H54 (cell line): ENCODE measurements at places on chromosomes 6 and 20.
A peak's percentile ranks its signal among the peaks of the same experiment; 100 is the strongest.

DNA sequence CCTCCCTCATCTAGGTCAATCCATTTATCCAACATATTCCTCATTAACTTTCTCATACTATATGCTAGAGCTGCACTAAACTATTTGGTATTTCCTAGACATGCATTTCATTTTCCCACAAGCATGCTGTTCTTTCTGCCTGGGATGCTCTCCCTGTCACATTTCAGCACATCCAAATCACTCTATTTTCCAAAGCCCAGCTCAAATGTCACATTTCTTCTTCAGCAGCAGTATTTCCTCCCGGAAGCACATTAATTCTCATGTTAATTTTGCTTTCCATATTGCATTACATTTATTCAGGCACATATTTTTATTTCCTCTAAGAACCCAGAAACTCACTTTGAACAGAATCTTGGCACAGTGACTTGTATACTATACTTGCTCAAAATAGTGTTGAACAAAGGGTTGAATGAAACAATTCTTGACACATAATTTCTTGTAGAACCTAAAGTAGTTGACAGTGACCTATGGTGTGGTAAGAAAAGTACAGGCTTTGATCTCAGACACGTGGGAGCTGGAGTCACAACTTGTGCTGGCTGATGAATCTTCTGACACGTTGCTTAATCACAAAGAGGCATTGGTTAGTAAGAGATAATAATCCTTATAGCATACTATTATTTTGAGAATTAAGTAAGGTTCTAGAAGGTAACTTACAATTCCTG lies 30.8 kb upstream of the CD2AP start:
- no peak for DNase-seq

- DNase-seq, result no peak
Observed at GRCh38 chr6:83167726-83168278, 25.3 kb downstream of the PGM3 start.

GRCh38 chr6:21599051-21599696 lies 5.6 kb downstream of the SOX4 start:
- DNase-seq, result no peak

DNA sequence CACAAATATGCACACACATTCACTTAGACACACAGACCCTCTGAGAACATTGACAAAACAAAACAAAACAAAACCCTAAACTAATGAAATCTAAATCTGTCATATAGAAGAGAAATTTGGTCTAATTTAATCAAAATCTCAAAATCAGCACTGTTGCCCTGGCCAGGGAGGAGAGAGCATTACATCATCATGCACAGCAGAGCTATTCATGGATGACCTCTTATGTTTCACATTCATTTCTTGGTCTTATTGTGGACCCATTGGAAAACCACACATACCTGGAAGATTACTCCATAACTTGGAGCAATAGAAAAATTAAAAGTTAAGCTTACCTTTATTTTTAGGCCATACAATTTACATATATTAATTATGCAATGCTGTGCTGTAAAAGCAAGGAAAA lies 1223.6 kb upstream of the GJE1 start:
- DNase-seq, result no peak

GRCh38 chr20:62704341-62704948 lies 4.2 kb upstream of the NTSR1 start:
- DNase-seq, result peak; percentile 92

DNA sequence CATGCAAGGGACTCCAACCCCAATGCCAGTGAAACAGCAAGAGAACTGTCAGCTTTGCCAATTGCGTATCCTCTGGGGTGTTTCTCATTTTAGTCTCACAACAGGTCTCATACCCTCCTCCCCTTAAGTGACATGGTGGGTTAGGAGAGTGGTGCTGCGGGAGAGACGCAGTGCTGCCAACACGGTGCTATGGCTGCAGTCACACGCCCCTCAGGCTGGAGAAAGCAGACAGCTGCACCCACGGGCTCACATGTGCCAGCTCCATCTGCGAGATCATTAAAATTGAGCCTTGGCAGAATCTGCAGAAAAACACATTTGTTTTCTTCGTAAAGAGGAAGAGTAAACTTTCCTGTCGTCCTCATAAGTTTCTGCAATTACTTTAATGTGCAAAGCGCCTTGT lies 114.7 kb downstream of the ANKRD60 start:
- DNase-seq, result no peak

DNA sequence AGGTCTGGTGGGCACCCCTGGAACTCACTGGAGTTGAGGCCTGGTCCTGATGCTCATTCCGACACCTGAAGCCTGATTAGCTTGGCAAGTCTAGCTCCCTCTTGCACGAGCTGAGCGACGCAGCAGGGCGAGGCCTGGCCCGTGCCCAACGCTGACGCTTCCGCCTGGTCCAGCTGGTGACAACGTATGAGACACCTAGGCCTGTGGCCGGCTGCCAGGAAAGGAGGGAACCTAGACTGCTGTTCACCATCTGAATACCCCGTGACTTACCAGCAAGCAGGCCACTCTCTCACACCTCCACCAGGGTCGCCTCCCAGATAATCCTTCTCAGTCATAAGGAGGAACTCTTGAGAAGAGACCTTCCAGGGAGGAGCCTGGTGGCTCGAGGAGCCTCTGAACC lies 24.5 kb downstream of the YTHDF1 start:
- peak; percentile 92 for DNase-seq

GRCh38 chr20:5504061-5504739 lies 187.4 kb upstream of the PROKR2 start:
- no peak for DNase-seq

DNA sequence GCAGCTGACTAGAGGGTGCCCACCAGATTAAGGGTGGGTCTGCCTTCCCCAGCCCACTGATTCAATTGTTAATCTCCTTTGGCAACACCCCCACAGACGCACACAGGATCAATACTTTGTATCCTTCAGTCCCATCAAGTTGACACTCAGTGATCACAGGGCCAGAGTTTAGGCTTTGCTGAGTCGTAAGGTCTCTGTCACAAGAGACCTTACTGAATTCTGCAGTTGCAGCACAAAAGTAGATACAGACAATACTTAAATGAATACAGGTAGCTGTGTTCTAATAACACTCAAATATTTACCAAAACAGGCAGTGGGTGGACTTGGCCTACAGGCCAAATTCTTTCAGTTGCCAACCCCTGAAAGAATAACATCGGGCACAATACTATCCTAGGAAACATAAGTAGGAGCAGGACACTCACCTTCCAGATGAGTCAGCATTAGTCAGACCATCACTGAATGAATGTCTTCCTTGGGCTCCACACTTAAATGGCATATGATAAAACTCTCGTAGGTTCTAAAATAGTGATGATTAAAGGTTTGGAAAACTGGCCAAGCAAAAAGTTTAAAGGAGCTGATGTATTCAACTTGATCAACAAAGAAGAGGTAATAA lies 190.0 kb downstream of the UBE3D start:
- DNase-seq, result peak; percentile 43

DNA sequence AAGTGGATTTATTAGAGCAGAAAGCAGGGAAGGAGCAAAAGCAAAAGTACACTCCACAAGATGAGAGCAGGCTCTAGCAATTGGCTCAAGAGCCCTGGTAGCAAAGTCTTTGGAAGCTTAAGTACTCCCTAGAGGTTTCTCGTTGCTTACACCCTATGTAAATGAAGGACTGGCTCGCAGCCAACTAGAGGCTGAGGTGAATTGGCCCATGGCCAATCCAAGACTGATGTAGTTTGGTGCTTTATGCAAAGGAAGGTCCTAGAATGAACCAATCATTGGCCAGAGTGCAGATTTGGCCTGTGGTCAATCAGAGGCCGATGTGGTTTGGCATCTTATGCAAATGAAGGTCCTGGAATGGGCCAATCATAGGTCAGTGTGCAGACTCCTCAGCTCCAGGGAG lies 191.3 kb upstream of the ARID1B start:
- no peak for DNase-seq

GRCh38 chr6:45738057-45738455 lies 277.6 kb downstream of the CLIC5 start:
- no peak for DNase-seq

- DNase-seq, result no peak
Observed at GRCh38 chr20:39946053-39946810, 742.8 kb downstream of the MAFB start.

DNA sequence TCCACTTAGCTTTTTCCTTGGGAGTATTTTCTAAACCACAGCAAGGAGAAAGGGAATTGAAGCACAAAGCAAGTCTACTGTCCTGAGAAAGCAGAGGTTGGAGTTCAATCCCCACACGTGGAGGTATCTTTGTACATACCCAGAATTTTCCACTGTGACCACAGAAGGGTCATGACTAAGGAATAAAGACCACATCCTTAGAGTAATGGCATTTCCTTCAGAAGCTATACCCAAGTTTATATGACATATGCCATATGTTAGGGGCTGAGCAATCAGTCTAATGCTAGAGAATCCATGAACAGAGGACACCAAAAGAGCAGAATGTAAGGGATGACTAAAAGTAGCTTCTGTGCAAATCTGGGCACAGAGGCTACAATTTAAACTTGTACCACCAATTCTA lies 46.4 kb downstream of the ATG5 start:
- DNase-seq, result no peak

- no peak for DNase-seq
Observed at GRCh38 chr20:20002101-20002998, 14.8 kb upstream of the NAA20 start.

DNA sequence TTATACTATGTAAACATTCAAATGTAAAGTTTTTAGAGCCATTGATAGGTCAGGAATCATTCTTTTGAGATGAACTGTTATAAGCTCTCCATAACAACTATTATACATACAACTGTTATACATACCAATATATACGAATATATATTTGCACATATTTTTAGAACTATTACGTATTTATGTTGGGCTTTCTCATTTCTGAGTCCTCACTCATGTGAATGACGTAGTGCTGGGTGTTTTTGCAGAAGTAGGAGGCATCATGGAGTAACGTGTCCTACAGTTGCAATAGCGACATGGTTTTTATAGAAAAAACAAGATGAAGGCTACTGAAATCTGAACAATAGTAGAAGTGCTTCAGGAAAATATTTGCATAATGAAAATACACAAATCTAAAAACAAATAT lies 36.4 kb upstream of the ADGRF4 start:
- no peak for DNase-seq

DNA sequence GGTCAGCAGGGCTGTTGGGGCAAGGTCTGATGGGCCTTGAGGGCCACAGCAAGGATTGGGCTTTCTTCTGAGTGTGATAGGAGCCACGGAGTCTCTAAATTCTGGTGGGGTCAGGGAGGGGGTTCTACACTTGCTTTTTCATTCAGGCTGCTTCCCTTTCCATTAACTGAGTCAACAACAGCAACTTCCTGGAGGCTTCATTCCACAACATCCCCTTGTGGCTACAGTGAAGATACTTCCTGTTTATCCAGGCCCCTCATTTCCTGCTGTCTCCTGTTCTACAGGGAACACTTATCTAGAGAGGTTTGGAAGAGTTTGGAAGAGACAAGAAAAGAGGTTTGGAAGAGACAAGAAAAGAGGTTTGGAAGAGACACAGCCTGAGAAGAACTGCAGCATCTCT lies 144.8 kb upstream of the ENPP5 start:
- no peak for DNase-seq

DNA sequence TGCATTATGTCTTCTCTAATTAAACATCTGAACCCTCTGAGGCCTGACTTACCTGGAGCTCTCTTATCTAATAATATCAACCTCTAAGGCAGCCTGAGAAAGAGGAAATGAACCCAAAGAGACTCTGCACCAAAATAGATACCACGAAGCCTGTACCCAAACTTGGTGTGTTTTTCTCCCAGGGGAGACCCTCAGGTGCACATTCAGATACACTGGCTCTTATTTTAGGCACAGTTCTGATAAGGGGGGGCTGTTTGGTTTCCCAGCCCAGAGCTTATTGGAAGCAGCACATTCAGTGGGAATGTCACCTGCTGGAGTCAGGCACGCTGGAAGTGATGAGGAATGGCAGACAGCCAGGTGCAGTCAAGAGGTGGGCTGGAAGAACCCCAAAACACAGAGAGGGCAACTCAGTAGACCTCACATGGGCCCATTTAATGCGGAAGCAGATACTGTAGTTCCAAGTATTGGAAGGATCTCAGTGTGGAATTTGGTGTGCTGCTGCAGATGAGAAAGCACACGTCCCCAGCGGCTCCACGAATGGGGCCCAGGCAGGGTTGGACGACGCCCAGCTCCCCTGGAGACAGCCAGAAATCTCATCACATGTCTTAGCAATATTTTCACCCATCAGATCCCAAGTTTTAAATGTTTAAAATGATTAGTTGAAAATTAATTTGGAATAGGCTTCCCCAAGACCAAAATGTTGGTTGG lies 9.7 kb upstream of the CCR6 start:
- DNase-seq, result no peak

DNA sequence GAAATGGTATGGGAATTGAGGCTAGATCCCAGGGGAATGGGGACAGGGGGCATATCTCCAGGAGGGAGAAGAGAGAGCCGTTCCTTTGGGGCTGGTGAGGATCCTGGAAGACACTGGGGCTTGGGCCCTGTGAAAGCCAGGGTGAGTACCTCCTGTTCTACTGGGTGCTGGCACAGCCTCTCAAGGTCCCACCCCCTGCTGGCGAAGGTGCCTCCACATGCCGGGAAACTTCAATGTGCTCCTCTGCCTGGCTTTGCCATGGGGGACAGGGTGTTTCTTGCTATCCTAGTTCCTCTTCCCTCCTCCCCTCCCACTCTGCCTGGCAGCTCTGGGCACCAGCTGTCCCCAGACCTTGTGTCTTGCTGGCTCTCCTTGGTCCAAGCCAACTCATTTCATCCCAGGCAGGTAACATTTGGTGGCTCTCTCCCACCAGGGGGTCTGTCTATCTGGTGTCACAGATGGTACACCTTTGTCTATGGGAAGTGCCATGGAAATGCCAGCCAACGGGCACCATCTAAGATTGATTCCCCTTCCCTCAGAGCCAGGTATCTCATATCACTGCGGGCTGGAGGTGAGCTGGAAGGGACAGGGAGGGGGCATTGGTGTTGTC lies 56.8 kb downstream of the MDGA1 start:
- no peak for DNase-seq

GRCh38 chr6:32940656-32941213 lies at the start of gene HLA-DMB:
TSS of gene HLA-DMB (minus strand) at chr6:32941028. CDS start at chr6:32940807, 221 bp downstream.
- DNase-seq, result peak; percentile 87

- no peak for DNase-seq
Observed at GRCh38 chr6:147222160-147222838, 18.1 kb downstream of the STXBP5 start.

- no peak for DNase-seq
Observed at GRCh38 chr6:105430685-105431084, 27.8 kb upstream of the PREP start.

DNA sequence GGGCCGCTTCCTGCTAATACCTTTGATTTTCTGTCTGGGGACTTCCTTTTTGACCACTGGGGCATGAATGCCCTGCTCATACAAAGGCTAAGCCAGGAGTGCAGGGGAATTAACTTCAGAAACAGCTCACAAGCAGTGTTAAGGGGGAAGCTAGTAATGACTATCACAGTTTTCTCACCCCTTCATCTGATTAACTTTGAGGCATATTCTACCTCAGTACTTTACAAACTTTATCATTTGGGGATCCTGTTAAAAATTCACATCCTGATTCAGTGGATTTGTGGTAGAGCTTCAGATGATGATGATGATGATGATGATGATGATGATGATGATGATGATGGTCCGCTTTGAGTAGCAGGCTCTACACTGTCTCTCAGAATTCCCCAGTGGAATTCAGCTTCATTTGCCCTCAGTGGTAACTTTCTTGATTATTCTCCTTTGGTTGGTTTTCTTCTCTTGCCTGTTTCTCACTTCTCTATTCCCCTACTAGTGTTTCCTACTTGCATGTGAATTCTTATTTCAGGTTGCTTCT lies 78.4 kb upstream of the TMEM170B start:
- no peak for DNase-seq

- no peak for DNase-seq
Observed at GRCh38 chr6:47414423-47415167, 63.0 kb upstream of the CD2AP start.
